Stimulated activated CD4-positive, alpha-beta T cell treated with anti-CD3 and anti-CD28 coated beads, Interleukin-15, amount 100 ng/mL, for 48 hours (primary cell): ENCODE measurements at places on chromosomes 2 and 18.

GRCh38 chr2:215361211-215361875, 49.5 kb downstream of the ATIC start:
- DNase-seq: no peak

DNA sequence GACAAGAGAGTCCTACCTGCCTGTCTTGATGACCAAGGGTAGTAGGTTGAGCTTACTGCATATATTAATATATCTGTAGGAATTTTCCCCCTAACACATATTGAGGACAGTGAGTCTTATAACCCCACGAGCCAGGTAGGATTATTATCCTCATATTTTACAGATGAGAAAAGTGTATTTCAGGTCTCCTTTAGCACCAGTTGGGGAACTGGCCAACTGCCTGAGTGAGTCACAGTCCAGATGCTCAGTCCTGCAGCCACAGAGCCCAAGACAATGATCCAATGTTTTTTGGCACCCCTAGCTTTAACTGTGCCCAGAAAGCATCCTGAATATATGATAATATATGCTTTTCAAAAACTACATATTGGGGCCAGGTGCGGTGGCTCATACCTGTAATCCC, 30.8 kb upstream of the GLS start:
- DNase-seq: no peak

- no peak for DNase-seq
Observed at GRCh38 chr2:60546756-60547420, 6.6 kb downstream of the BCL11A start.

GRCh38 chr2:112942654-112943002, 31.7 kb downstream of the IL37 start:
- no peak for DNase-seq

DNA sequence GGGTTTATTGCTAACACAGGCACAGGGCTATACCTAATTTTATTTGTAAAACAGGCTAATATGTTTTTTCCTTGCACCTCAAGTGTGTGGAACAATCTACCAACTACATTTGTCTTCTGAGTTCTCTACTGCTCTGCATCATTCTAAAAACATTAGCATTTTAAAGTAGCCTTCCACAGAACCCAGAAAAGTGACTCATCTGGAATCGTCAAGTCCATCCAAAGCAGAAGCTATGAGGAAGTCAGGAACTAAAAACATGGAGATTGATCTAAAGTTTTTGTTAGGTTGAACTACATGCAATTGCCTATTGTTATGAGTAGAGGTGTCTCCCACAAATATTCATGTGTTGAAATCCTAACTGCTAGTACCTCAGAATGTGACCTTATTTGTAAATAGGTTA, 70.9 kb downstream of the SUCLG1 start:
- DNase-seq: no peak

GRCh38 chr18:2091937-2092336, 479.4 kb downstream of the METTL4 start:
- DNase-seq: no peak

GRCh38 chr2:1173528-1173927, 222.9 kb downstream of the SNTG2 start:
- no peak for DNase-seq

DNA sequence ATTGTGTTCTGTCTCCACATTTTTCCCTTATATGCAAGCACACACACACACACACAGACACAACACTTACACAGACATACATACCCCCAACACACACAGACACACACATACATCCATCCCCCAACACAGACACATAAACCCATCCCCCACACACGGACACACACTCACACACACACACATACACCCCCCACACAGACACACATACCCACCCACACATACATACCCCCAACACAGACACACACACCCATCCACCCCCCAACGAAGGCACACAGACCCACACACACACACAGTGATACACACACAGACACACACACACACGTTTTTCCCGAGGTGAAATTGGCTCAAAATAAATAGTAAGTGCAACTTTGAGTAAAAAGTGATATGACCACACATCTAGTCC, 41.6 kb upstream of the CUL3 start:
- DNase-seq: no peak

GRCh38 chr2:228417526-228417925, 236.0 kb upstream of the SPHKAP start:
- no peak for DNase-seq

DNA sequence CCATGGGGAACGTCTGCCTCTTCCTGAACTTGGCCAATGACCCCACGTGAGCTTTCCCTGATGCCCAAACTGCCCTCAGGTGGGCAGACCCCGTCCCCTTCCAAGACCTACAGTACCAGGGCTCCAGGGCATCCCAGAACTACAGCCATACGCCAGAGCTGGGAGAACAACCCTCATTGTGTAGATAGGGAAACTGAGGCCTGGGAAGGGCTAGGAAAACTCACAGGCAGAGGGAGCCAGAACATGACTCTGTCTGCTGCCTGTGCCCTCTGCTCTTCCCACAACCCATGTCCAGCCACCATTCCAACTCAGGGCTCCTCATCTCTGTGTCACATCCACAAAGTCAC, 16.8 kb upstream of the ANKRD53 start:
- no peak for DNase-seq

DNA sequence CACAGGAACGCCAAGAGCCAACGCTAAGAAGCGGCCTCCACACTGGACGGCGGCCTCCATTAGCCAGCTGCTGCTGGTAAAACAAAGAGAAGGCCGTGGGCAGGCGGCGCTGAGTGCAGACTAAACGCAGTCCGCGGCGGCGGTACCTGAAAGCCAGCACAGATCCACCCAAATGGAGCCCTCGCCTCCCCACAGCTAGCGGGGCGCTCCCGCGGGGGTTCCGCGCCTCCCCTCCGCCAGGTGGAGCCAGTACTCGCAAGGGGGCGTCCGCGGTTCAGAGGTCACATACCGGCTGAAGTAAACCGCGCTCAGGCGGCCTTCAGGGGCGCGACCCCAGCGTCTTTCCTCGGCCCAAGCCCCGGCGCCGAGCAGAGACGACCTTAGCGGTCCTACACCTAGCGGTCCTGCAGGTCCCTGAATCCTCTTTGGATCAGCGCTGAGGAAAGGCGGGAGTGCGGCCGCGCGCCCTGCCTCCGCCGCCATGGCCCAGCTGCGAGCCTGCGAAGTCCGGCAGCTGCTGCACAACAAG, 293.1 kb upstream of the ERBB4 start:
- DNase-seq: no peak

DNA sequence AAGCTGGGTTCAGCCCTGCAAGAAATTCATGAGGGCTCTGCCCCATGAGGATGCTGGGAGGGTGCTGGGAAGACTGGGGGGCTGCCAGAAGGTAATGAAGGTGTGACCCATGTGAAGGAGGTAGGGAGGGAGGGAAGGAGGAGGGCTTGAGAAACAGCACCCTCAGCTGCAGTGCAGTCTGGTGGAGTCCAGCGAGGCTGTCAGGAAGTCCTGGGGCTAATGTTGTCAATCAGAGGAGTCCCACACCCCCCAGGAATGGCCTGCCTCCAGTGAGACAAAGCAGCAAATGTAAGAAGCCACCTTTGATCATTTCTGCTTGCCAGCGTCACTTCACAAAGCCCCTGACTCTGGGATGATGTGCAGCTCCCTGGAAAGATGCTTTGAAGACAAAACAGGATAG, 248.4 kb downstream of the SH3BP4 start:
- no peak for DNase-seq

DNA sequence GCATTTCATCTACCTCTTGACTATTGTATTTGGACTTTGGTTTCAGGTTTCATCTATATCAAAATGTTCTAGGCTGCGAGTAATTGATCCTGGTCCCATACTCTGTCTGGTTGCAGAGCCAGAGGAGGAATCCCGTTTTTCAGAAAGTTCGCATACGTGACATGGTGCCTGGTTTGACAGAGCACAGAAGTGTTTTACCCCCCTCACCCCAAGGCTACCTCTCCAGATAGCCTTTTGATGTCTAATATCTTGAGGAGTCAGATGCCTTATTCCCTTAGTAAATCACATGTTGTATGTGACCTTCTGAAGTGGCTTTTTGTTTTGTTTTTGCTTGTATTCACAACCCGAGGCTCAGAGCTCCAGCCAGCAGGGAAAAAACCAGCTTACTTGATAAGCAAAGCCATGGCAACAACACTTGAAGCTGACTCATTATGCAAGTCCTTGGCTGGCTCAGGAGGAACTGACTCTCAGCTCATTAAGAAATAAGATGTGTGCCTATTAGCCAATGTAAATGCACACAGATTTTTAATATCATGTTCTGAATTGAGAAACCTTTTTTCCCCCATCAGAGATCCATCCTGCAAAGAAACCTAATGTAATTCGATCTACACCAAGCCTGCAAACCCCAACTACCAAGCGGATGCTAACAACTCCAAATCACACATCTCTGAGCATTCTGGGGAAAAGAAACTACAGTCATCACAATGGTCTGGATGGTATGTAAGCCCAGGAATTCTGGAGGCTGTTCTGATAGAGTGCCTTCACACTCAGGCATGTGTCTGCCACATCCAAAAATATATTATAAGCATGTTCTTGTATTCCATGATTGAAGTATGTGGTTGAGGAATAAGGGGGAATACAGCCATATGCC, 41.4 kb downstream of the OXER1 start:
- peak; percentile 8 for DNase-seq

- DNase-seq: no peak
Observed at GRCh38 chr2:71505086-71505769, 51.9 kb downstream of the DYSF start.

- no peak for DNase-seq
Observed at GRCh38 chr2:182650704-182651103, 65.4 kb upstream of the DNAJC10 start.

- no peak for DNase-seq
Observed at GRCh38 chr2:206482633-206483032, 39.3 kb downstream of the ADAM23 start.

GRCh38 chr2:128511731-128512378, 193.2 kb upstream of the HS6ST1 start:
- no peak for DNase-seq

- no peak for DNase-seq
Observed at GRCh38 chr2:128187032-128187654, 96.1 kb downstream of the UGGT1 start.

DNA sequence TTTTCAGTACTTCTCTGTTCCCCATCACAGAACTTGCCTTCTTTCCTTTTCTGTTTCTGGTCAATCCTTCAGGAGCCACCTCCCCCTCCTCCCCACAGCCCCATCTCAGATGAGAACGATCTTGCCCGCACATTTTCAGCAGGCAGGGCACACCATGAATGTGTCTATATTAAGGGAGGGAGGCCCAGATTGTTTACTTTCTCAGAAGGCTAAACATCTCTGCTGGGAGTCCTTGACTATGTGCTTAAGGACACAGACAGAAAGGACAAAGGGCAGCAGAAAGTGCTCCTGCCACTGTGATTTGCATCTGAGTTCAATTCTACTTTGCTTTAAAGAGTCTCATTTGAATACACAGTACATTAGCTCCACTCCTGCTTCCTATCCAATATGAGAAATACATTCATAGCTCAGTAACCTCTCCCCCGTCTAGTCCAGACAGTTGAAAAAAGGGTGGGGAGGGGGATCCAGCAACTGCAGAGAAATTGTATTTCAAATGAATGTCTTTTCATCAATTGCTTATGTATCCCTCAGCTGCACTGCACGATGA, 175.0 kb upstream of the PARD3B start:
- no peak for DNase-seq

GRCh38 chr18:6158958-6159357, 255.8 kb downstream of the L3MBTL4 start:
- no peak for DNase-seq

- no peak for DNase-seq
Observed at GRCh38 chr2:3127710-3128109, 249.9 kb downstream of the EIPR1 start.

GRCh38 chr2:100182494-100183361, 40.3 kb upstream of the AFF3 start:
- no peak for DNase-seq

GRCh38 chr2:159758239-159758638, 39.8 kb downstream of the CD302 start:
- DNase-seq: no peak
